ENCODE measurements at places on chromosomes 5 and 9.

- no peak overlapping the region for H3K4me3 ChIP-seq
- no peak overlapping the region for H3K27ac ChIP-seq
- H3K36me3 ChIP-seq, result no peaks in the 10 kb centered on the region
- peaks cover 3% of the 10 kb centered on the region for H3K4me1 ChIP-seq
- DNase-seq, result no peak
Observed at GRCh38 chr5:159518371-159518770, 188.1 kb upstream of the IL12B start.

- peaks cover 47% of the 10 kb centered on the region for H3K36me3 ChIP-seq
- no peak for DNase-seq
- H3K27me3 ChIP-seq, result no peaks in the 10 kb centered on the region
- H3K27ac ChIP-seq, result peak overlapping the region; percentile 95
Observed at GRCh38 chr9:127963359-127964064, 17.3 kb downstream of the EEIG1 start.

DNA sequence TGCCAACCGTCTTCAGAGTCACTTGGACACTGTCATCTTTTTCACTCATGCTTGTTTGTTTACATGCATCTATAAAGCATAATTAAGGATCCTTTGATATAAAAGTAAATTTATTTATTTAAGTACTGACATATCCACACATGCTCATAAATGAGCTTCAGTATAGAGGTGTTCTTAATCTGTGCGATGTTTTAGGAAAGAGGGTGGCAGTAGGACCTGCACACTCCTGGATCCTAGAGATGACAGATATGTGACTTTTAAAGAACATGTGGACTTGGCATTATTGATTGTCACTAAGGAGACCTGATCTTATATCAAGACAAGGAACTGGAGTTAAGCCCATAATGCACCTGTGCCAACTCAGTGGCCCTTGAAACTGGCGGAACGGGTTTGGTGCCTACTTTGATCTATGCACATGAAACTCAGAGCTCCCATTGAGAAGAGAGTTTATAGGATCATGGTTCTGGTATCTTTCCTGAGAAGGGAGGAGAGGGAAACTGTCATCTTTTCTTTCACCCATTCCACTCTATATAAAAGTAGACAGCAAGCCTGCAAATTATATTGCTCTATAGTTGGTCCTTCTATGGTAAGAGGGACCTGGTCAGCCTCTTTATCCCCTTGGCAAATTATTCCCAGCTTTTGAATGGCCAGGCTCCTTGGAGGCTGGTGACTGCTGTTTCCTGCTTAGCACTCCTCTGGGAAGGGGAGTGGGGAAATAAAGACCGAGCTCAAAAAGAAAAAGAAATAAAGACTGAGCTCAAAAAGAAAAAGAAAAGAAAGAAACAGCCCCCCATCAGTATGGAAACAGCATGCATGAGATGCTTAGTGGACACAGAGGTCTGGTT, 57.8 kb upstream of the LIFR start:
- H3K4me1 ChIP-seq, result no peaks in the 10 kb centered on the region
- peaks cover 7% of the 10 kb centered on the region for H3K27me3 ChIP-seq
- no peak overlapping the region for H3K27ac ChIP-seq
- H3K36me3 ChIP-seq, result no peaks in the 10 kb centered on the region

DNA sequence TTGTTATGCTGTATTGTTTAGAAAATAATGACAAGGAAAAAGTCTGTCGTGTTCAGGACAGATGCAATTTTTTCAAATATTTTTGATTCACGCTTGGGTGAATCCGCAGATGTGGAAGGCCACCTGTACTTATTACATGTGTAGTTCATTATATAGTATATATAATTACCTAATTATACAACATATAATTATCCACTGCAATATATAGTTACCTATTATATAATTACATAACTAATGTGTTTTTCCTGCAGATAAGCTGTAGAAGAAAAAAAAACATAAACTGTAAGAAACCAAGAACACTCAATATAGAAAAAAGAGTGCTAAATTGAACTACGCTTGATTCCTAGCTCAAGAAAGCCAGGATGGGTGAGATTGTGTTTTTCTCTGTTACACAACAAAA, 93.6 kb upstream of the RANBP3L start:
- no peaks in the 10 kb centered on the region for H3K36me3 ChIP-seq

DNA sequence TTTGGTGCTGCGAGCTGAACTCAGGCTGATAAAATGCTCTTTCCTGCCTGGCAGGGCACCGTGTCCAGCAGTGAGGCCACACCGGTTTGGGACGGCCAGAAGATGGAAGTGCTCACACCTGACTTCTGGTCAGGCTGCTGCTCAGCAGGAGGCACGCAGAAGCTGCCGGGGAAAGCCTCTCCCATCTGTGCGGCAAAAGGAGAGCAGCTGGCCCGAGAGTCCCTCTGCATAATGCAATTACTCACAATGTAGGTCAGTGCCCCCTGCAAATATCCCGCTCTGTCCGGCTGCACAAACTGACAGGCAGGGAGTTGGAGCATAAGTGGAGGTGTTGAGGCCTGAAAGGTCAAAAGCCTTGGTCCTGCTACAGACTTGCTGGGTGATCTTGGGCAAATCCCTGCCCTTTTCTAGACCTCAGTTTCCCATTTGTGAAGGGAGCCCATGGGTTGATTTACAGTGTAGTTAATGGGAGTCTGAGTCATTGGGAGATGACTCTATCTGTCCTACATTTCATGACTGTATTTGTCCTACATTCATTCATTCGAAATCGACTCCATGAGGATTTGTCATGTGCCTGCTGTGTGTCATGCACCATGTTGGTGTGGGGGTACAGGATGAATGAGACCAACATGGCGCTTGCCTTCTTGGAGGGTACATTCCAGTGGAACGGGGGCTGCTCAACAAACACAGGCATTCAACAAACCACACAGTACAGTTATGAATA, 61.8 kb upstream of the TBC1D2 start:
- H3K4me3 ChIP-seq, result no peak overlapping the region
- peaks cover 16% of the 10 kb centered on the region for H3K27me3 ChIP-seq
- no peak for DNase-seq

DNA sequence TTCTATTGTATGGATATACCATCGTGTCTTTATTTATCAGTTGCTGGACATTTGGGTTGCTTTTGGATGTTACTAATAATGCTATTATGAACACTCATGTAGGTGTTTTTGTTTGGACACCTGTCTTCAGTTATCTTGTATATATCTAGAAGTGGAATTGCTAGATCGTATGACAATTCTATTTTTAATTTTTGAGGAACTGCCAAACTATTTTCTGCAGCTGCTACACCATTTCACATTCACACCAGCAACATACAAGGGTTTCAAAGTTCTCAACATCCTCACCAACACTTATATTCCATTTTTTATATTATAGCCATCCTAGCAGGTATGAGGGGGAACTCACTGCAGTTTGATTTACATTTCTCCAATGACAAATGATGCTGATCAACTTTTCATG, 324.6 kb downstream of the CAAP1 start:
- no peak overlapping the region for H3K4me3 ChIP-seq
- H3K36me3 ChIP-seq, result peaks cover 3% of the 10 kb centered on the region
- no peak overlapping the region for H3K27ac ChIP-seq

DNA sequence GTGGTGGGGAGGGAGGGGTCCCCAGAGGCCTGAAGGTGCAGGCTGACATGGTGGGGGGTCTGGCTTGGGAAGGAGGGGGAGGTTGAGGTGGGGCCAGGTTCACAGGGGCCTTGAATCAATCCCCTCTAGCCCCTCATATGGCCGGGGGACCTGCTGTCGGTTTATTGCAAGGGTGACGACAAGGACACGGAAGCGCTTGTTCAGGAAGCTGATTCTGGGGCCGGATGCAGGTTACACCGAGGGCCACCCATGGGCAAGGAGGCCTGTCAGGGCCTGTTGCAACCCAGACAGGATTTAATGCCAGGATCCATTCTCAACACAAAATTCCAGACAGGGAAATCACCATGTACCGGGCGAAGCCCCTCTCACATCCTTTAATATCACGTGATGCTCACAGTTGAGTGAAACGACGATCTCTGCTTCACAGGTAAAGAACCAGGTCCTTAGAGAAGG, 41.6 kb upstream of the SYNPO start:
- peaks cover 21% of the 10 kb centered on the region for H3K27me3 ChIP-seq
- peaks cover 2% of the 10 kb centered on the region for H3K36me3 ChIP-seq
- no peak for DNase-seq
- no peak overlapping the region for H3K27ac ChIP-seq
- no peak overlapping the region for H3K4me3 ChIP-seq
- no peaks in the 10 kb centered on the region for H3K4me1 ChIP-seq

DNA sequence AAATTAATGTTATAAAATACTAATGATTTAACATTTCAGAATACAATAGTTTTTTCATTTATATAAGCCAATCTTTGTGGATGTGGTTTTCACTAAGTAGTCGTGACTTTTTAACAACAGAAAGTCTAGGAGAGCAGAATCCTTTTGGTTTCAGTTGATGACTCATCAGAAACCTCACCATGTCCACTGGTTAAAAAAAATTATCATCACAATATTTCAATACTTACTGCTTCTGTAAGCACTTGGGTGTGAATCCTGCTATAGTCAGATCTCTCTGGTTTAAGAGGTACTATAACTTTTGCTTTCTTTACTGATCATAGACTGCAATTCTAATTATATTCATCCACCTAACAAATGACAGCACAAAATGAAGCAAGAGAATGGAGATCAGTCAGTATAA, 77.2 kb downstream of the MRPS30 start:
- H3K27me3 ChIP-seq, result no peaks in the 10 kb centered on the region
- H3K4me3 ChIP-seq, result no peak overlapping the region
- H3K27ac ChIP-seq, result no peak overlapping the region
- no peaks in the 10 kb centered on the region for H3K36me3 ChIP-seq
- no peak for DNase-seq

GRCh38 chr5:82599030-82599429, 320.9 kb upstream of the RPS23 start:
- no peaks in the 10 kb centered on the region for H3K36me3 ChIP-seq
- no peaks in the 10 kb centered on the region for H3K4me1 ChIP-seq
- DNase-seq, result no peak
- H3K4me3 ChIP-seq, result no peak overlapping the region

DNA sequence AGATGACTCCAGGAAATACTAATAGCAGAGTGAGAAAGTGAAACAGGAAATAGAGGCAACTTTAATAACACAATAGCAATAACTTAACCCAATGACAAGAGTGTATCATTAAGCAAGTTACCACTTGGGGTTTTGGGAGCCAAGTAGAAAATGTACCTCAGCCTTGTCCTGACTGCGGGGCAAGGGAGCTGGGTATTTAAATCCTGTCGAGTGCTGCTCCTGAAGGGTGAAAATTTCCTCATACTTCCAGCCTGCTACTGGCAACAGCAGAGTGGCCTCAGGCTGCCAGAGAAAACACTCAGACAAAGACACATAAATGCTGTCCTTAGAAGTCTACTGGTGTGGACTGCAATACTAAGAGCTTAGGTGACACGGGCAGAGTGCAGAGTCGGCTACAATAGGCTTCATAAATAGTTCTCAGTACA, 112.5 kb upstream of the EMB start:
- peak overlapping the region; percentile 42 for H3K4me3 ChIP-seq
- peak overlapping the region; percentile 78 for H3K27ac ChIP-seq
- no peak for DNase-seq
- no peaks in the 10 kb centered on the region for H3K27me3 ChIP-seq

DNA sequence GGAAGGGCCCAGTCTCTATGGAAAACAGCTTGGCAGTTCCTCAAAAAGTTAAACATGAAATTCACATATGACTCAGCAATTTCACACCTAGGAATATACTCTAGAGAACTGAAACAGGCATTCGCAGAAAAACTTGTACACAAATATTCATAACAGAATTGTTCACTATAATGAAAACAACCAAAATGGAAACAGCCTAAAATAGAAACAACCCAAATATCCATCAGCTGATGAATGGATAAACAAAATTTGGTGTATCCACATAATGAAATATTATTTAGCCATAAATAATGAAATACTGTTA, 4.8 kb upstream of the GPR150 start:
- H3K27ac ChIP-seq, result no peak overlapping the region
- no peak overlapping the region for H3K4me3 ChIP-seq
- no peaks in the 10 kb centered on the region for H3K27me3 ChIP-seq
- no peak for DNase-seq
- no peaks in the 10 kb centered on the region for H3K36me3 ChIP-seq
- peaks cover 9% of the 10 kb centered on the region for H3K4me1 ChIP-seq

Data from effector memory CD8-positive, alpha-beta T cell (primary cell).